ENCODE measurements at places on chromosomes 3 and 15. TPM values are rescaled to one million over a fixed set of nuclear protein-coding genes. Genes with fewer than 3 reads are reported as not detected.

DNA sequence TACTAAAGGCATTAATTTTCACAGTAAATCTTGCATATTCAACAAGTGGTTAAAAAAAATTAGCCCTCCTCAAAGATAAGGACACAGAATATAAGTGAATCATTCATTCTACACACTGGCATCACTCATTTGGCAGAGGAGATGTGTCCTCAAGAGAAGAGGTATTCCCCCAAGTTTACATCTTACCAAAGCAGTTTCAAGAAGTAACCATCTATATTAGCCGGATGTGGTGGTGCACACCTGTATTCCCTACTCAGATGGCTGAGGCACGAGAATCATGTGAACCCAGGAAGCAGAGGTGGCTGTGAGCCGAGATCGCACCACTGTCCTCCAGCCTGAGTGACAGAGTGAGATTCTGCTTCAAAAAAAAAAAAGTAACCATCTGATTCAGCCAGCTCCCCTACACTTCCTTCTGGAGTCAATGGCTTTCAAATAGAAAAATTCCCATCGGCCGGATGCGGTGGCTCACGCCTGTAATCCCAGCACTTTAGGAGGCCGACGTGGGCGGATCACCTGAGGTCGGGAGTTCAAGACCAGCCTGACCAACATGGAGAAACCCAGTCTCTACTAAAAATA, 15.4 kb downstream of the RAF1 start:
- H3K4me1 ChIP-seq, result peaks cover 24% of the 10 kb centered on the region
- H3K27me3 ChIP-seq, result no peaks in the 10 kb centered on the region
- peaks cover 2% of the 10 kb centered on the region for H3K36me3 ChIP-seq
- peak overlapping the region; percentile 12 for H3K27ac ChIP-seq

GRCh38 chr3:31091748-31092147, 197.3 kb upstream of the GADL1 start:
- H3K4me3 ChIP-seq, result no peak overlapping the region
- DNase-seq, result no peak

- no peak overlapping the region for H3K27ac ChIP-seq
- H3K4me3 ChIP-seq, result no peak overlapping the region
Observed at GRCh38 chr3:193196746-193197145, 44.3 kb upstream of the PLAAT1 start.

The DNAH12 gene
- total RNA-seq, result 0.03 TPM

- no peak overlapping the region for H3K4me3 ChIP-seq
- no peak for DNase-seq
- no peaks in the 10 kb centered on the region for H3K4me1 ChIP-seq
- no peaks in the 10 kb centered on the region for H3K36me3 ChIP-seq
- H3K27me3 ChIP-seq, result peaks cover 4% of the 10 kb centered on the region
Observed at GRCh38 chr3:134970895-134971294, 175.8 kb downstream of the EPHB1 start.
